ENCODE measurements at places on chromosomes 4 and X.

DNA sequence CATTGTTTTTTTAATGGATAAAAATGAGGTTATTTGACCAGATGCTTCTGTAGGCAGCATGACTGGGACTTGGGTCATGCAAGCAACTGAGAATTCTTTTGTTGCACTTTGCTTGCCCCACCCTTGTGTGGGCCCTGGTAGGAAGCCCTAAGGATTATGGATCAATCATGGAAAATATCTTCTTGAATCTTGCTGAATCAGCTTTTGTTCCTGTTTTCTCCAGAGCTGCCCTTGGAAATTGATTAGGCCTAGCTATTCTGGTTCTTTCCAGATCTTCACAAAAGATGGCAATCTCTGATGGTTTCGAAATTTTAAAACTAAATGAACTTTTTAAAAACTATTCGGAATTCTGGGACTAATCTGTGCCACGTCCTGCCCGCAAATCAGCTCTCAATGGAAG is 58.6 kb downstream of the PRRG1 start:
- DNase-seq: no peak

DNA sequence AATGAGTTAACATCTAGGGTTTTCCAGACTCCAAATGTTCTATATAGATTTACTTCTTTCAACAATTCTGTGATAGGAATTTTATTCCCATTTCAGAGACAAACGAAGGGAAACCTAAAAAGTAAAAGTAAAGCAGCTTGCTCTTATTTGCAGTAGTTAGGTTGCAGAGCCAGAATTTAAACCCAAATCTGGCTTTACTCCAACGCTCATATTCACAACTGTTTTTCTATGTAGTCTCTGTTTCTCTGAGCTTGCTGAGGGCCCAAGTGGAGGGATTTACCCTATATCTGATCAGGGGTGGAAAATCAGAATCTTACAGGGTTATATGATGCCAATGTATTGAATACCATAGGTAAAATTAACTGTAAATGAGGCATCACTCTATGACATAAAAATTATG is 599.1 kb upstream of the GRIA3 start:
- DNase-seq: no peak

DNA sequence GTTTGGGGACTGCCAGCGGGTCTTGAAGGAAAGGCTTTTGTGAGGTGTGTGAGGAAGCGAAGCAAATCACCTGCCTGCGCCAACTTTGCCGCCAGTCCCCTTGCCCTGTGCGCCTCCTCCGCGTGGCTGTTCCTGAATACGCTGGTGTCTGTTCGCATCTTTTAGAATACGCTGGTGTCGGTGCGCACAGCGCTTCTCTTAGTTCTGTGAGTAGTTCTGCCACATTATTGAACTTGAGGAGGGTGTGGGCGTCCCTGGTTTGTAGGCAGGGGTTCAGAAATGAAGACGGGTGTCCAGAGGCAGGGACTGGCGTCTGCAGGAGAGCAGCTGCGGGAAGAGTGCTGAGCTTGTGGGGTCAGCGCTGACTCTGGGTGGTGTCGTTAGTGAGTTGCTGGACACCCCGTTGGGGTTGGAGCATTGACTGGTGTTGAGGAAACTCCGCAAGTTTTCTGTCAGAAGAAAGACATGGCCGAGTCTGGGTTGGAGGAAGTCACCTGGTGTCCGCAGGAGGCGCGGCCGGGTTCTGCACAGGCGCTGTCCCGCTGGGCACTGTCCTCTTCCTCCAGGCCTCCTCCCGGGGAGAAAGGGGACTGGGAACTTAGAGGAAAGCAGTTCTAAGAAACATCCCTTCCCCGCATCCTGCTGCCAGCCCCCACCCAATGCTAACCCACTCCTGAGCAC is 930 bp downstream of the ZNF718 start:
- peak; percentile 20 for DNase-seq

GRCh38 chr4:89136525-89136924 is 25.2 kb downstream of the TIGD2 start:
- no peak for DNase-seq

DNA sequence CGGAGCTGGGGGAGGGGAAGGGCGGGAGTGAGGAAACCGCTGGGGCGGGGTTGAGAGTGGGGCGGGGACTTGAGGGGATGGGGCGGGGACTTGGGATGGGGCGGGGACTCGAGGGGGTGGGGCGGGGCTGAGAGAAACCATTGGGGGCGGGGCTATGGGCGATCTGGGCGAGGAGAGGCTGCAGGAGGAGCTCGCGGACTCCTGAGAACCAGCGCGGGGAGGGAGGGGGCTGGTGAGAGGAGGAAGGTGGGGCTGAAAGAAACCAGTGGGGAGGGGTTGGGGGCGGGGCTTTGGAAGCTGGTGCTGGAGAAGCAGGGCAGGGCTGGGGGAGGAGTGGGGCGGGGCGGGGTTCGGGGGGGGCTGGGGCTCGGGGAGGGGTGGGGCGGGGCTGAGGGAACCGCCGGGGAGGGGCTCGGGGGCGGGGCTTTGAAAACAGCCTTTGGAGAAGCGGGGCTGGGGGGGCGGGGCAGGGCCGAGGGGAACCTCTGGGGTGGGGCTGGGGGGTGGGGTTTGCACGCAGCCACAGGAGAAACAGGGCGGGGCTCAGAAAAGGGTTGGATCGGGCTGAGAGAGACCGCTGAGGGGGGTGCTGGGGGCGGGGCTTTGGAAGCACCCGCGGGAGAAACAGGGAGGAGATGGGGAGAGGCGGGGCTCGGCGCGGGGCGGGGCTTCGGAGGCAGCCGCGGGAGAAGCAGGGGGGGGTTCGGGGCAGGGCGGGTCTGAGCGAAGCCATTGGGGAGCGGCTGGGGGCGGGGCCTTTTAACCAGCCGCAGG is 777 bp upstream of the EOLA2 start:
- peak; percentile 95 for DNase-seq

- DNase-seq: no peak
Measured at GRCh38 chr4:38560768-38561558, 103.0 kb upstream of the KLF3 start.

DNA sequence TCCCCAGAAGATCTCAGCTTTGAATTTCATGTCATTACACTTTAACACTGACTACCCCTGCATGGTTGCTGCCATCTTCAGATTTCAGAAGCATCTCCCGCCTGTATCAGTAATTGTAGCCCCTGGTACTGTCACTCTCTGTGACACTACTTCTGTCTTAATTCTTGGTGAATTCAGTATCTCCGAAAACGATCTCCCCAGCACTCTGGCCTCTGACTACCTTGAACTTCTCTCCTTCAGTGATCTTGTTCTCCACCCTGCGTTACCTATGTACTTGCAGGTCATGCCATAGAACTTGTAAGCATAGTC is 53.8 kb upstream of the ABCG2 start:
- no peak for DNase-seq

DNA sequence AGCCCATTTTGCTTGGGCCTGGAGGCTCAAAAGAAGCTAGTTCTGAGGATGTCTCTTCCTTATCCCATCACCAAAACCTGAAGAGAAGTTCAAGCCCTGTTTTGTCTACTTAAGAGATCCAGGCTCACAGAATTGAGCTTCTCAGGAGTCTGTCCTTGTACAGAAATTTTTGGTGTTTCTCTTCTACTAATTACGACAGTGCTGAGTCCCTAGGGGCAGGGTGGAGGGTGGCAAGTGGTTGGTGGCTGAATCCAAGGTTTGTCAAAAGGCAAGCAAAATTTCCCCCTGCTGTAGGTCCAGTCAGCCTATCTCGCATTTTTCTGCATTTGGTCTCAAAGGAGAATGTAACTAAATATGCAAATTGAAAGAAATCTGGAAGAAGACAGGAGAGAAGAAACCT is 377.9 kb downstream of the SMARCA1 start:
- no peak for DNase-seq

- no peak for DNase-seq
Measured at GRCh38 chr4:175671491-175671934, 140.6 kb downstream of the GPM6A start.

DNA sequence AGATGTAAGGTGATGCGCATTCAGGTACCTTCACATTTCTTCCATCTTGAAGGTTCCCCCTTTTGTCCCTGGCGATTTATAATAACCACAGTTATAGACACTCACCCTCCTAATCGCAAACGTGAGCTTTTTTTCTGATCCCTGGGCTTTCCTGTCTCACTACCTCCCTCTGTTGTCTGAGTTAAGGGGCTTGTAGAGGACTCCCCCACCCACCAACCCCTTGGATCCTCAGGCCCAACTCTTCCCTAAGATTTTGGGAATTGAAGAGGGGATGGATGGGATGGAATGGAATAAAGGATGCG is 1.4 kb downstream of the CNKSR2 start:
- DNase-seq: no peak

DNA sequence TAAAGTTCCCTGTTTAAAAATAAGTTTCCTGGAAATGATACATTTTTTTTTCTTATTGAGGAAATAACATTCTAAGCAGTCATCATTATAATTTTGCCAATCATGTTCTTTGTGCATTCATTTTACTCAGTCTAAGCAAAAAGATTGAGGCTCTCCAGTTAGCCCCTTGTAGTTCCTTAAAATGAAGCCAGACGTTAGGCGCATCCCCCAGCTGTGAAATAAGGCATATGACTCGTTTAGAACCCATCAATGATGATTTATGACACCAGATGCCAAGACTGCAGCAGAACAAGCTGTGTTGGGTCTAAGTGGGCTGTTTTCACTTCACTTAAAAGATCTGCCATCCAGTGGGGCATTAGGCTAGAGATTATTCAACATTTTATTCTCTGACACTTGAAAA is 17.0 kb downstream of the PDGFC start:
- no peak for DNase-seq

- DNase-seq: no peak
Measured at GRCh38 chr4:121958777-121959176, 6.9 kb upstream of the TRPC3 start.
